ENCODE measurements at places on chromosomes 1 and 21.

GRCh38 chr1:193569096-193569982 is 382.9 kb upstream of the B3GALT2 start:
- no peaks in the 10 kb centered on the region for H3K36me3 ChIP-seq
- no peak for DNase-seq
- no peak overlapping the region for H3K4me3 ChIP-seq

GRCh38 chr1:222791006-222791710 is 23.7 kb upstream of the DISP1 start:
- H3K27ac ChIP-seq = no peak overlapping the region
- no peak for DNase-seq
- no peaks in the 10 kb centered on the region for H3K4me1 ChIP-seq

DNA sequence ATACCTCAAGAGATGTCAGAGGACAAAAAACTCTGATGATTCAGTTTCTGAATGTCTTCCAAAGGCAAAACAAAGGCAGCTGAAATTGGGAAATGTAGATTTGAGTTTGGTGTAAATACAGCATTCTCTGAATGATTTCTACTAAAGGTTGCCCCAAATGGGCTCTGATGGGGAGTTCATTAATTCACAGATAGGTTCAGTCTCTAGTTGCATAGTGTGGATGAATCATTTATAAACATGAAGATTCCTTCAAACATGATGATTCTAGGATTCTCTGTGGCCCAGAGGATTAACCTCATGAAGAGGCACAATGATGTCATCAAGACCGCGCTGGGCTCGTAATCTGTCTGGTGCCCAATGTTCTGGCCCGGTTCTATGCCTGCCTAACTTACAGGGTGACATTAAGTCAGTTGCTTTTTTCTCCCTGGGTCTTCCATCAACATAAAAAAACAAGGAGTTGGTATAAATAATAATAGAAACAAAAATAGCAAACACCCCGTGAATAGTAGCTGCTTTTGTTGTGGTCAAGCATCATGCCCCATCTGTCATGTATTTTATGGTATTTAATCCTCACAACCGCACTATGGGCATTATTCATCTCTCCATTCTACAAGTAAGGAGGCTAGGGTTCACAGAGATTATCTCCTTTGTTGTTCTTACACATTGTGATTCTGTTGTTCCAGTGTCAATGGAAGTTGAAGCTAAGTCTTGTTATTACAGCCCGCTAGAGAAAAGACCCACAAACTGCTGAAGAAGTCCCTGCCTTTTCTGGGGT is 509.6 kb upstream of the USP24 start:
- H3K4me3 ChIP-seq = no peak overlapping the region
- H3K36me3 ChIP-seq = no peaks in the 10 kb centered on the region
- H3K27ac ChIP-seq = no peak overlapping the region
- H3K27me3 ChIP-seq = no peaks in the 10 kb centered on the region

GRCh38 chr1:77430966-77431690 is 149.3 kb downstream of the AK5 start:
- no peak overlapping the region for H3K27ac ChIP-seq
- no peaks in the 10 kb centered on the region for H3K36me3 ChIP-seq
- no peak overlapping the region for H3K4me3 ChIP-seq

DNA sequence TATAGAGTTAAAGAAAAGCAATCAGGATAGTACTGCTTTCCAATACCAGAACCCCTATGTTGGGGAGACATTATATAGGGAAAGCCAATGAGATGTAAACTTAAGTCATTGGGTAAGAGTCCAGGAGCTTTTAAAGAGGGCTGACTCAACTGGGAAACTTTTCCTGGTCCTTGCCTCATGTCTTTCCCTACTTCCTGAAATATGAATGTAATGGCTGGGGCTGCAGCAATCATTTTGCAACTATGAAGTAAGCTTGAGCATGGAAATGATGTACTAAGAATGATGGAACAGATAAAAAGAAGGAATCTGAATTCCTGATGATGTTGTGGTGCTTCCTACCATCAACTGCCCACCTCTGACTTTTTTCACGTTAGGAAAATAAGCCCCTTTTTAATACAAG is 55.7 kb downstream of the WDR3 start:
- H3K36me3 ChIP-seq = no peaks in the 10 kb centered on the region
- H3K27me3 ChIP-seq = no peaks in the 10 kb centered on the region

DNA sequence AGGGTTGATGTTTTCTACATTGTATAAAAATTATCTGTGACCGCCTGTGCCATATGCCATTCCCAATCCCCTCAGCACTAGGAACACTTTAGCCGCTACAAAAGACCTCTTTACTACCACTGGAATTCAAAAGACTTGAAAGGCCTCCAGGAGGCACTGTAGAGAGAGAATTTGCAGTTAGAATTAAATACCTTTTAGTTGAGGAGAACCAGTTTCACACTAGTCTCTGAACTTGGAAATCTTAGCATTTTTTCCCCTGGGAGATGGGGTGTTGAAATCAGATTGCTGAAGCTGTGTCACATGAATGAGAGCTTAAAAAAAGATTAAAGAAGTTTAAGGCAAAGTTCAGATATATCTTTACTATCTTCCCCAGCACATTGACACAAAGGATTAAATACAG is 291.0 kb downstream of the ADGRL2 start:
- H3K36me3 ChIP-seq = no peaks in the 10 kb centered on the region
- H3K27me3 ChIP-seq = no peaks in the 10 kb centered on the region
- DNase-seq = no peak

- no peaks in the 10 kb centered on the region for H3K27me3 ChIP-seq
- no peak for DNase-seq
Measured at GRCh38 chr1:103266036-103266435, 157.7 kb upstream of the COL11A1 start.

- H3K36me3 ChIP-seq = no peaks in the 10 kb centered on the region
- DNase-seq = peak; percentile 37
- no peak overlapping the region for H3K4me3 ChIP-seq
- no peaks in the 10 kb centered on the region for H3K4me1 ChIP-seq
- H3K27me3 ChIP-seq = no peaks in the 10 kb centered on the region
- no peak overlapping the region for H3K27ac ChIP-seq
Measured at GRCh38 chr1:154533952-154534844, 24.3 kb downstream of the UBE2Q1 start.

- no peaks in the 10 kb centered on the region for H3K36me3 ChIP-seq
- no peak for DNase-seq
- H3K4me1 ChIP-seq = no peaks in the 10 kb centered on the region
Measured at GRCh38 chr1:205353612-205354011, 3.1 kb downstream of the KLHDC8A start.

GRCh38 chr1:5994713-5995621 is 2.7 kb upstream of the NPHP4 start:
- DNase-seq = no peak
- no peak overlapping the region for H3K4me3 ChIP-seq
- no peaks in the 10 kb centered on the region for H3K4me1 ChIP-seq

DNA sequence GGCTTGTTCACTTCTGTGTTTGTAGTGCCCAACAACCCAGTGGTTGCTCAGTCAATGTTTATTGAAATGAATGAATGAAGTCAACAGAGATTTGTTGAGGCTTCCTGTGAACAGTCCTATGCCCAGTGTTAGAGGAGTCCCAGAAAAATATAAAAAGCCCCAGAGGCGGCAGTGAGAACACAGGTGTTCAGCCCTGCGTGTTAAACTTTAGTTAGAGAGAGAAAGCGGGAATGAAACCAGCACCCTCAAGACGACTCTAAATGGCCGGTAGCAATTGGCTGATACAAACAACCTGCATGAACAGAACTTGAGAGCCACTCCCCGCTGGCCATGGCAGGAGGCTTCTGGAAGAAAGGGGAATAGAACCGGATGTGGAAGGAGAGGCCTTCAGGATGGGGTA is 22.6 kb downstream of the TMEM51 start:
- no peak overlapping the region for H3K27ac ChIP-seq
- H3K4me3 ChIP-seq = no peak overlapping the region
- no peaks in the 10 kb centered on the region for H3K4me1 ChIP-seq

DNA sequence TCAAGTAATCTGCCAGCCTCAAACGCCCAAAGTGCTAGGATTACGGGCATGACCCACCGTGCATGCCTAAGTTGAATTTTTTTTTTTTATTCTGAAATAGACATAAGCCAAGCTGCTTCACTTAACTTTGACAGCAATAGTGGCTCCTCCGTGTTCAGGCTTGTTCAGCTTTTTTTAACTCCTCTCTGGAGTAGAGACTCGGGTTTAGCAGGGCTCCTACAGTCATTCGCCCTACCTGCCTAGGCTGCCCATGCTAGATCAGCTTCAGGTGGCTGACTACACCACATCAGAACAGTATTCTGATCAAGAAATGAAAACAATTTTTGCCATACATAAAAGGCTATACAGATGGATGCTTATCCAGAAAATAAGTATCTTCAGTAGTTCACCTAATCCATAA is 14.7 kb downstream of the ARID4B start:
- H3K4me3 ChIP-seq = no peak overlapping the region
- no peak for DNase-seq
- no peaks in the 10 kb centered on the region for H3K36me3 ChIP-seq
- no peaks in the 10 kb centered on the region for H3K4me1 ChIP-seq

DNA sequence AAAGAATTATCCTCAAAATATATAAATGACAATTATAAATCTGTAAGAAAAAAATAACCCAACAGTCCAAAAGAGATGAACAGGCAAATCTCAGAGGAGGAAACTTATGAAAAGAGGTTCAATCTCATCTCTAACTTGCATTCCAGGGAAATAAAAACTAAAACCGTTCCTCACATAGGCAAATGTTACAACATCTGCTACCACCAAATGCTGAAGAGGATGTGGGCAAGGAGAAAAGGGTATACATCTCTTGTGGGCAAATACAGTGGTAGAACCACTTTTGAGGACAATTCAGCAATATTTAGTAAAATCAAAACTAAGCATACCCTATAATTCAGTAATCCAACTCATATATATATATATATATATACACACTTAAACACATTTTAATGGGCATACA is 33.7 kb upstream of the SGIP1 start:
- no peaks in the 10 kb centered on the region for H3K27me3 ChIP-seq
- H3K4me1 ChIP-seq = no peaks in the 10 kb centered on the region
- no peak for DNase-seq
- no peak overlapping the region for H3K4me3 ChIP-seq
- H3K36me3 ChIP-seq = no peaks in the 10 kb centered on the region
- H3K27ac ChIP-seq = no peak overlapping the region

- H3K36me3 ChIP-seq = no peaks in the 10 kb centered on the region
- H3K4me1 ChIP-seq = no peaks in the 10 kb centered on the region
- H3K27ac ChIP-seq = no peak overlapping the region
- no peak for DNase-seq
- no peak overlapping the region for H3K4me3 ChIP-seq
- no peaks in the 10 kb centered on the region for H3K27me3 ChIP-seq
Measured at GRCh38 chr1:181910905-181911304, 150.6 kb downstream of the ZNF648 start.

- no peak overlapping the region for H3K4me3 ChIP-seq
- DNase-seq = no peak
- H3K27me3 ChIP-seq = no peaks in the 10 kb centered on the region
- peaks cover 5% of the 10 kb centered on the region for H3K4me1 ChIP-seq
- H3K27ac ChIP-seq = no peak overlapping the region
- H3K36me3 ChIP-seq = no peaks in the 10 kb centered on the region
Measured at GRCh38 chr1:229985613-229986010, 81.4 kb upstream of the GALNT2 start.

GRCh38 chr1:198893763-198894444 is 255.1 kb downstream of the PTPRC start:
- H3K4me3 ChIP-seq = no peak overlapping the region
- no peak overlapping the region for H3K27ac ChIP-seq
- no peaks in the 10 kb centered on the region for H3K4me1 ChIP-seq
- H3K27me3 ChIP-seq = no peaks in the 10 kb centered on the region
- no peaks in the 10 kb centered on the region for H3K36me3 ChIP-seq

All from right lobe of liver (tissue), 6 donors.